Activated T-cell treated with anti-CD3 and anti-CD28 coated beads for 48 hours (primary cell): ENCODE measurements at places on chromosomes 16 and 17.

GRCh38 chr16:50677351-50677750 lies 3.8 kb downstream of the SNX20 start:
- DNase-seq, result no peak

DNA sequence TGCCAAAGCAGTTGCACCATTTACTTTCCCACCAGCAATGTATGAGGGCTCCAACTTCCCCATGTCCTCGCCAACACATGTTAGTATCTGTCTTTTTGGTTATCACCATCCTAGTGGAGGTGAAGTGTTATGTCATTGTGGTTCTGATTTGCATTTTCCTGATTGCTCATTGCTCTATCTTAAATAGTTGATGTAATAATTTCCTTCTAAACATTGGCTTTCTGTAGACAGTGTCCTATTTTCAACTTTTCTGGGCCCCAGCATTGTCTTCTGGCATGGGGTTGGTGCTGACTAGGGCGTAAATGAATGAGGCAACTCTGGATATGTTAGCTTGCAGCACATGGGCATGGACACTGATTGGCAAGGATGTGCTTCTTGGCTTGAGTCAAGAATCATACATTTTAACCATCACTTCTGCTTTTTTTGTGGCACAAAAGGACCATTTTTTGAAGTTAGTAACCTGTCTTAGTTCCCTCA lies 25.1 kb downstream of the PLCG2 start:
- no peak for DNase-seq

- no peak for DNase-seq
These were observed 17.1 kb upstream of the CORO1A start for GRCh38 chr16:30166202-30166902.

DNA sequence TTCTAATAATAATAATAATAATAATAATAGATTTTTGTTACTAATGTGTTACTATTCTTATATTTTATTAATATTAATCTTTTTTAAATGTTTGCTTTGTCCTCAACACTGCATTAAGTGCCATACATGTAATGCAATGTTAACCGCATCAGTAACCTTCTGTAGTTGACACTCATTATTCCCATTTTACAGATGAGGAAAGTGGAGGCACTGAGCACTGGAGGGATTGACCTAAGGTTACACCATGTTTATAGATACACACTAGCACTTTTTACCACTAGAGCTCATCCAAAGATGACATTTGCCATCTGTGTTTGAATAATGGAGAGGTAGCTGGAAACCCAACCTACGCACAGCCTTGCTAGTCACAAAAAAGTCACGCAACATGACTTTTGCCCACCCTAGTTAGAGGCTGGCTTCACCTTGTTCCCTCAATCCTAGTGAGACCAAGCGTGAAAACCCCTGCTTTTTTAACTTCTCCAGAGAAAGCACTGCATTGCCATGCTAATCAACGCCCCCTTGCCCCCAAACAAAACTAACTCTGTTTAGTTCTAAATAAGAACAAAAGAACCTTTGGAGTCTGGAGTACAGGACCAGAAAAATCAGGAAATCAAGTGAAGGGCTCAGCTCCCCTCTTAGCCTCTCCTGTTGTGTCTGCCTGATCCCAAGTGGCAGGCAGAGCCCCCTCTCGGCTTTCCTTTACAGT lies 2.3 kb downstream of the ARSG start:
- DNase-seq, result no peak

DNA sequence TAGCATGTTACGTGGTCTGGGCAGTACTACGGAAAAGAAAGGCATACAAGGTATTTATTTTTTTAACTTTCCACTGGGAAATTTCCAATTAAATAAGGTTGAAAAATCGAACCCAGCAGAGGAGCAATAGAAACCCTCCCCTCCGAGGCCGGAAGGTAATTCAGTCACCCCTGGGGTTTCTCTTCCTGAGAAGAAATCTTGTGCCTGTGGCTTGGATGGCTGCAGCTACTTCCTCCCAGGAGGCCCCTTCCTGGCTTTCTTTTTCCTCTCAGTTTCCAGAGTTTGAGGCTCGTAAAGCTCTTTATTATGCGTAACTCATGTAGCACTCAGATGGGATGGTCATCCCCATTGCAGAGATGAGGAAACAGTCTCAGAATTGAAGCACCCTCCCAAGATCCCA lies 140.3 kb downstream of the ASIC2 start:
- no peak for DNase-seq

DNA sequence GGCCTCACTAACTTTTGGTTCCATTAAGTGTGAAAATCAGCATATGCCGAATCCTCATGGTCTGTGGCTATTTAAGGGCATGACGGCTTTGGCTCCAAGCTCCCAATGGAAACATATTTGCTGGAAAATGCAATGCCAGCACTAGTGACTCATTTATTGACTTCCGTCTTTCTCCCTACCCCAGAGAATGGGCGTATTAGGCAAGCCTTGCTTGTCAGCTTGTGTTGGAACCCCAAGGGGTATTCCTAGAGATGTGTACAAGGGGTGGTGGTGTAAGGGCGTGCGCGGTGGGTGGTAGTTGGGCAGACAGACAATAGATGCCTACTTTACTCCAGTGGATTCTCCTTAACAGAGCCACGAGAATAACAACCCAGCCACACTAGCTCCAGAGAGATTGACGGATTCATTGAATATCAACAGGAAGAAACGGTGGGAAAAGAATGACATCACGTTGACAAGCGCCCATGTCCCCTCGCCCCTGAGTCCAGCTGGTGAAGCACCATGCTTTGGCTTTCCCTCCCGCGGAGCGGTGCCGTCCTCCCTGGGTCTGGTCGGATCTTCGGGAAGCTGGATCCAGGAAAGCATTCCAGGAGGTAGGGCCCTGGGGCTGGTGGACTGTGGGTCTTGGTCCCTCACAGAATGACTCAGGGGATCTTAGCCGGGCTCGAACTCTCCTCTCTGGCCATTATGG lies 10.3 kb downstream of the CD300LB start:
- no peak for DNase-seq

- DNase-seq, result no peak
These were observed 221.4 kb downstream of the MSI2 start for GRCh38 chr17:57477522-57478362.

DNA sequence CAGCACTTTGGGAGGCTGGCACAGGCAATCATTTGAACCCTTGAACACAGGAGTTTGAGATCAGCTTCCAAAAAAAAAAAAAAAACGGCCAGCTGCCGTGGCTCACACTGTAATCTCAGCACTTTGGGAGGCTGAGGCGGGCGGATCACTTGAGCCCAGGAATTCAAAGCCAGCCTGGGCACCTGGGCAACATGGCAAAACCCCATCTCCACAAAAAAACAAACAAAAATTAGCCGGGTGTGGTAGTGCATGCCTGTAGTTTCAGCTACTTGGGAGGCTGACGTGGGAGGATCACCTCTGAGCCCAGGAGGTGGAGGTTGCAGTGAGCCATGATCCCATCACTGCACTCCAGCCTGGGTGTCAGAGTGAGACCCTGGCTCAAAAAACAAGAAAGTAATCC lies 39.0 kb downstream of the GRB2 start:
- no peak for DNase-seq

GRCh38 chr16:87620201-87620495 lies 17.8 kb downstream of the JPH3 start:
- DNase-seq, result no peak

DNA sequence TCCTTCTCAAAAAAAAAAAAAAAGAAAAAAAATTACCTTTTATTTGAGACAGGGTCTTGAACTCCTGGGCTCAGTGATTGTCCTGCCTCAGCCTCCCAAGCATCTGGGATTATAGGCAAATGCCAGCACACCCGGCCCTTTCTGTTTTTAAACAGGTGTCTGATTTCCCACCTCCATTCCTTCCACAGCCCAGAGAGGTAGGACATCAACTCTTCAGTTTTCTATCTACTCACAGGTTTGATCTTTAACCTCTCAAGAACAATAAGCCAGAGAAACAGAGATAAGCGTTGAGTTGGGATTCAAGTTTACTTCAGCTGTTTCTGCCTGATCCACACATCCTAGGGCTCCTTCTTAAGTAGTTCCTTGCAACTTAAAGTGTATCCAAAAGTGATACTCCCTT lies 41.5 kb upstream of the TEX2 start:
- DNase-seq, result no peak

DNA sequence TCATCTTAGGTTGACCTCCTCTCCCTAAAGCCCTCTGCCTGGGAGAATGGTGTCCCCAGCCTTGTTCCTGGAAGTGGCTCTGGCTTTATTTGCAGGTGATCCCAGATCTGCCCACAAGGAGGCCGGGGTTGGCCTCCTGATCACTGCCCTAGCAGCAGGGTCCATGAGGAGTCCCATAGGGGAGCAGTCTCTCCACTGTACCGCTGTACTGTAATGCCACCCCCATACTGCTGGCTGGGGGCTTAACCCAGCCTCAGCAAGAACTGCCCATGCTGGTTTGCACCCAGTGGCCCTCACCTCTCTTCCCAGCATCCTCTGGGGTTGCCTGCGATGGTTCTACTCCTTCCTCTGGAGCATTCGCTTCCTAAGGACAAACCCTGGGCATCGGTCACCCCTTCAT lies 39.1 kb downstream of the PSME3IP1 start:
- no peak for DNase-seq

- DNase-seq, result no peak
These were observed 42.1 kb downstream of the SLC6A2 start for GRCh38 chr16:55697867-55698266.

- DNase-seq, result no peak
These were observed 94.6 kb downstream of the SOCS1 start for GRCh38 chr16:11161439-11161838.

- no peak for DNase-seq
These were observed 13.0 kb downstream of the SLC26A11 start for GRCh38 chr17:80233202-80233601.

GRCh38 chr16:86942151-86943051 lies 364.1 kb downstream of the FOXL1 start:
- no peak for DNase-seq
